ENCODE measurements at places on chromosomes 1 and 21.
A peak's percentile ranks its signal among the peaks of the same experiment; 100 is the strongest.

DNA sequence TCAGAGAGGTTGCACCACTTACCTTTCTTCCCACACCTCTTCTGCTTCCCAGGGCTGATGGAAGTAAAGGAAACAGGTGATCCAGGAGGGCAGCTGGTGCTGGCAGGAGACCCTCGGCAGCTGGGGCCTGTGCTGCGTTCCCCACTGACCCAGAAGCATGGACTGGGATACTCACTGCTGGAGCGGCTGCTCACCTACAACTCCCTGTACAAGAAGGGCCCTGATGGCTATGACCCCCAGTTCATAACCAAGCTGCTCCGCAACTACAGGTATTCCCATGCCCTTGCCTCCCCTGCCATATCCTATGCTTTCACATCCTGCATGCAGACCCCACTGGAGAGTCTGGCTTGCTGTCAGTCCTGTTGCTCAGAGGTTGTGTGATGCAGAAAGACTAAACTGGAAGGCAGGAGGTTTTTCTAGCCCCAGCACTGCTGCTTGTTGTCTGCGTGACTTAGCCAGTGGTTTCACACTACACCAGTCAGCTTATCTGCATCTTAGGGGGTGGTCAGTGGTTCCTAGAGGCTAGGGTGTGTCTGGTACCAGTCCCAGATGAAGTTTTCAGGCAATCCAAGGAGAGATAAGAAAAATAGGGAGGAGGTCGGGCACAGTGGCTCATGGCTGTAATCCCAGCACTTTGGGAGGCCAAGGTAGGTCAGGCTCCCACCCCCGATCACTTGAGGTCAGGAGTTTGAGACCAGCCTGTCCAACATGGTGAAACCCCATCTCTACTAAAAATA, 10.2 kb downstream of the RHOC start:
- no peak for DNase-seq

- no peak for DNase-seq
Observed at GRCh38 chr1:117879284-117879683, 50.1 kb downstream of the GDAP2 start.

DNA sequence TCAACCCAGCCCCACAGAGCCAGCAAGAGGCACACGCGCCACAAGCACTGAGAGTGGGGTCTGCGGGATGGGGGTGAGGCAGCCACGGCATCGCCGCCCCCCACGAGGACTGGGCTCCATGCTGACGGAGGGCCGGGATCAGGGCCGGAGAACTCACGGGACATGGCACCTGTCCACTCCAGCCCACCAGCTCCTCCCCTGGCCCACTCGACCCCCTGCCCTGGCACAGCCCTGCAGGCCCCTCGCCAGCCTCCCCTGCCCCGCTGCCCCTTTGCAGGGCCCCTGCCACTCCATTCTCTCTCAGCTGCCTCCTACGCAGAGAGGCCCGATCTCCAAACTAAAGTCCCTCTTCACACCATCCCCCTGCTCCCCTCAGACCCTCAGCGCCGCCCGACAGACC, 134.0 kb downstream of the NPHP4 start:
- no peak for DNase-seq

GRCh38 chr1:226401355-226402303, 6.3 kb downstream of the PARP1 start:
- DNase-seq, result no peak

DNA sequence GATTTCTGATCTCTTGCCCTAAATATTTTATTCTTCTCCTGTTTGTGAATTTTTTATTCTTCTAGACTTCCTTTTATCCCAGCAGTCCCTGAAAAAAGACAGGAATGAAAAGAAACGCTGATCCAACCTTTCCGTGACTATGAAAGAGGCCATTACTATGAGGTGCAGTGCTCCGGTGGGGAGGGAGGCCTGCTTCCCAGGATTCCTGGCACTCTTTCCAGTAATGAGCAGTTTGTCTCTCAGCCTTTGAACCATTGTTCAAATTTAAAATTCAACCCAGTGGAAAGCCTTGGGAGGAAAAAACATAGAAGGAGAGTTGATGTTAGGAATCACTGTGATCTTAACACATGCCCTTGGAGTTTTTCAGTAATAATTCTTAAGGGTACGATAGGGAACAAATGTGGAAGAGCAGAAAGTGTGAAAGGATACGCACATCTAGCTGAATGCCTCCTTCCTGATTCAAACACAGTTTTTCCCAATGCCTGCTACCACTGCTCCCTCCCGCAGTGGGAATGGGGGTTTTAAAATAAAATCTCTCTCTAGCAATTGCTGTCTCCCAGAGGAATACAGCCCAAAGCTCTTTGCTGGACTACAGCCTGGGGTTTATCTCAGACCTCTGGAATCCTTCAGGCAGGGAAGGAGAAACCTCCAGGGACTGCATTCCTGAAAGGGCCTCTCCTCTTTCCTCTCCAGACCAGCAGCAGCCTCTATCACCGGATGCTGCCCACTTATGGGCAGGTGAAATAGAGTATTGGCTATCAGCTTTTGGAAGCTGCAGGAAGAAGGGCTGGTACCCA, 6.1 kb downstream of the IER5 start:
- DNase-seq, result no peak

- DNase-seq, result no peak
Observed at GRCh38 chr1:203666609-203667008, 40.0 kb downstream of the ATP2B4 start.

DNA sequence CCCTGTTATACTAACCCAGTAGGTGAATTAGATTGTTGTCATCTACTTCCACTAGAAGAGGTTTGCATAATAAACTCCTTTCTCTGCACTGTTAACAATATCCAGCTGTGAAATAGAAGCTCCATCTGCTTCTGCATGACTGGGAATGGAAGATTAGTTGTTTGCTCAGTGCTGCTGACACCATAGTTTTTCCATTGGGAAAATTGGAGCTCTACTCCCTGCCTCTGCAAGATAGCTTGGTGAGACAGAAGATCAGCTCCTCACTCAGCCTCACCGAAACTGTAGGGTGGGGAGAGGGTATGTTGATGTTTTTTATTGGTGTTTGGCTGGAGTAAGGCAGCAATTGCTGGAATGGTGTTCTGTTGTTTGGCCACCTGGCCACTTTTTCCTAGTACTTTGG, 331.6 kb upstream of the ADAMTS5 start:
- no peak for DNase-seq

GRCh38 chr1:73659136-73659535, 538.8 kb downstream of the LRRIQ3 start:
- DNase-seq, result no peak

DNA sequence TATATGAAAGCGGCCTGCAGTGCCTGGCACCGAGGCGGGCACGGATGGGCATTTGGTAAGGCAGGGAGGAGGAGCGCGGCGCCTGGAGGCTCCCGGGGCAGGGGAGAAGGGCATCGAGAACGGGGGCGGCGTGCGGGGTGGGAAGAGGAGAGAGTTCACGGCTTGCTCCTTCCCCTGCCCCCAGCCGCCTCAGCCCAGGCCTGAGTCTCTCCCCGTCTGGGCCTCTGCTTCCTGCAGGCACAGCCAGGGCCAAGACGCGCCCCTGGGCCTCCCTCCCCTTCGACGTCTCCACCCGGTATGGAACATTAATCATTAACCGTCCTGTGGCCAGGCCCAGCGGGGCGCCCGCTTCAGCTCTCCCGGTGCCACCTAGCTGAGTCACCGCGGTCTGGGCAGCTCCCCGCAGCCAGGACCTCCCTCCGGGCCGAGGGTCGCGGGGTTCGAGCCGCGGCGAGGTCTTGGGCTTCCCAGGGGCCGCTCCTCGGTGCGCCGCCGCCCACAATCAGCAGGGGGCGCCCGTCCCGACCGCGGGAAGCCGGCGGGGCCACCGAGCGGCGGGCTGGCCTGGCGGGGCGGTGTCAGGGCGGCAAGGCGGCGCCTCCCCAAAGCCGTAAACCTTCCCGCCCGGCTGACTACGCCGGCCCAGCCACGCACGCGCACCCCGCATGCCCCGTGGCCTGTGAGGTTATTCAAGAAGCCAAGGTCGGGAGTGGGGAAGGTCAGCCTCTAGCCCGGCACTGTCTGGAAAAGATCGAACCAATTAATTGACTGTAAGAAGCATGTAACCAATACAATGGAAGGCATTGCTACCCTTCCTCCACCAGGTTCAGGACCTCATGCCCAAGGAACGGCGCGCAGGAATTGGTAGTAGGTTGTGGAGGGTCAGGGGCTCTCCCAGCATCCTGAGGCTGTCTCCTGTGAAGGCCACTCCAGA, 23.4 kb upstream of the RD3 start:
- peak; percentile 85 for DNase-seq

- DNase-seq, result no peak
Observed at GRCh38 chr1:231606712-231607111, 19.9 kb upstream of the DISC1 start.

GRCh38 chr1:22556391-22557104, 6.7 kb upstream of the EPHA8 start:
- DNase-seq, result no peak

DNA sequence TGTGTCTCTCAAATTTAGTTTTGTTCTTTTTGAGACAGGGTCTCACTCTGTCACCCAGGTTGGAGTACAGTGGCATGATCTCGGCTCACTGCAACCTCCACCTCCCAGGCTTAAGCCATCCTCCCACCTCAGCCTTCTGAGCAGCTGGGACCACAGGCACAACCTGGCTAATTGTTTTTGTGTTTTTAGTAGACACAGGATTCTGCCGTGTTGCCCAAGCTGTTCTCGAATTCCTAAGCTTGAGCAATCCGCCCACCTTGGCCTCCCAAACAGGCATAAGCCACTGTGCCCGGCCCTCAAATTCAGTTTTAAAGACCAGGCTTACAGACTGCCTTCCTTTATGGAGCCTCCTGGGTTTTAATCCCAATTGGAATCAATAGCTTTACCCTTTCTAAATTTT, 83.7 kb upstream of the SELENON start:
- peak; percentile 79 for DNase-seq

DNA sequence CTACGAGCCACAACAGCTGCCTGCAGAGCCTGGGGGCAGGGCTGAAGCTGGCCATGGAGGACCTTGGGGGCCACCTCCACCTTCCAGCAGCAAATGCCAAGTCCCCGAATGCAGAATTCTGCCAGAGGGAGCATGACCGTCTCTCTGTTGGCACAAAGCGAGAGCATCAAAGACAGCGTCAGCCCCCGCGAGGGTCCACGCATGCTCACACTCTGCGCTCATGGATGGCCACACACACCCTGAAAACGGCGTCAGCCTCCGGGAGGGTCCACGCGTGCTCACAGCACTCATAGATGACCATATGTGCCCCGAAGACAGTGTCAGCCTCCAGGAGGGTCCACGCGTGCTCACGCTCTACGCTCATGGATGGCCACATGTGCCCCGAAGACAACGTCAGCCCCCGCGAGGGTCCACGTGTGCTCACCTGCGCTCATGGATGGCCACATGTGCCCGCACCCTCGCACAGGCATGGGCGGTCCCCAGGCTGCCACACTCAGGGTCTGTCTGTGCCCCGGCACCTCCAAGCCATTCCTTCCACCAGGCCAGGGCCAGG, 46.5 kb downstream of the MORN1 start:
- no peak for DNase-seq

- DNase-seq, result no peak
Observed at GRCh38 chr21:14522736-14523135, 23.4 kb downstream of the SAMSN1 start.

- DNase-seq, result no peak
Observed at GRCh38 chr21:34762786-34763185, 94.0 kb downstream of the CLIC6 start.

- no peak for DNase-seq
Observed at GRCh38 chr1:240985081-240985480, 371.9 kb downstream of the RGS7 start.

Measured in NCI-H82 (cell line).